IPS DF 6.9 (cell line): ENCODE measurements at places on chromosomes 13 and 19.

DNA sequence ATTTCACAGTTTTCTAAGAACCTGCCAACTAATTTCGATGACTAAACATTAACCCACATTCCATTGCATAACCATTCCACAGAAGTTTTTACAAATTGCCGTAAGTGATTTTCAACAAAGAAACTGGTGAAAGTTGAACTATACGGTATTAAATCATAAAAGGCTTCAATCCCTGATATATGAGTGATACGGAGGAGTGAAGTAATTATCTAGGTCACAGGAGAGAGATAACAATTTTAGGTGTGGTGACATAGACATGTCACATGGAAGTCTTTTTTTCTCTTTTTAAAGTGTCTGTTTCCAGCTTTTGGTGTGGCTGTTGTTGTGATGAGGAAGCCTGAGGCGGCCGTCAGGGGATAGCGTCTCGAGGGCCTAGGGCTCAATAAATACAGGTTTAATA lies 29.4 kb downstream of the TBC1D4 start:
- DNase-seq = no peak

GRCh38 chr13:39734952-39735351 lies 79.5 kb downstream of the COG6 start:
- no peak for DNase-seq

GRCh38 chr19:863315-863620 lies 3.8 kb downstream of the CFD start:
- DNase-seq = no peak

- no peak for DNase-seq
Observed at GRCh38 chr19:13906521-13906904, 512 bp downstream of the CC2D1A start.

DNA sequence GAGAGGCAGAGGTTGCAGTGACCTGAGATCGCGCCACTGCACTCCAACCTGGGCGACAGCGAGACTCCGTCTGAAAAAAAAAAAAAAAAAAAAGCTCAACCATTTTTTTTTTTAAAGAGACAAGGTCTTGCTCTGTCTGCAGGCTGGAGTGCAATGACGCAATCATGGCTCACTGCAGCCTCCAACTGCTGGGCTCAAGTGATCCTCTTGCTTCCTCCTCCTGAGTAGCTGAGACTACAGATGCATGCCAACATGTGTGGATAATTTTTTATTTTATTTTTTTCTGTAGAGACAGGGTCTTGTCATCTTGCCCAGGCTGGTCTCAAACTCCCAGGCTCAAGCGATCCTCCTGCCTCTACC lies 10.3 kb downstream of the EHD2 start:
- no peak for DNase-seq

- DNase-seq = no peak
Observed at GRCh38 chr13:42331009-42331408, 59.1 kb downstream of the AKAP11 start.

DNA sequence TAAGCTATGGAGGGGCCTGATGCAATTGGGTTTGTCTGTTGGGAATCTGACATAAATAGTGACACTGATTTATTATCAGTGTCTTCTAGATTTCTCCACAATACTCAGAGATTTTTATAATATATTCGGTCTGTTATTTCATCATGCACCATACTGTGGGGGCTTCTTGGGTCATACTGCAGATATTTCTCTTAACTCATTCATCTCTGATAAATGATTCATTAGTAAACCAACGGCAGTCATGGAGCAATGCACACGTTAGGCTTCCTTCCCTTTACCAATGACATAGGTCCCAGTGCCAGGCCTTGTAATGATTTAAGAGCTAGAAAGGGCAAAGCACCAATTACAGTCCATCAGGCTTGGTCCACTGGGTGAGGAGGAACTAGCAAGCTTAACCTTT lies 53.6 kb downstream of the FAM216B start:
- no peak for DNase-seq

DNA sequence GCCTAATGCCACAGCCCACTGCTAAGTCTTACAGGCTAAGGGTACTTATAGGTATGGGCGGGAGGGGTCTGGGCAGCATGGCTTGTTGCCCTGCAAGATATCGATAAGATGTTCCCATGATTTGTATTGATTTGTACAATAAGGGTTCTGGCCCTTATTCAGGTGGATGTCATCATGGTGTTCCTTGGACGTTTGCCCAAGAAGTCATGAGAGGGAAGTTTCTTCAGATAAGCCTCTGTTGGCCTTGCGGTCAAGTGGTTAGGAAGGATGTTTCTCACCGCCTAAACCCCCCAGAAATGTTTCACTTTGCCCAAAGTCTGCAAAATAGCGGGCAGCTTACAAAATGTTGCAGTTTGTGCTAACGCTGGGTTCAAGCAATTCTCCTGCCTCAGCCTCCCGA lies 7.3 kb downstream of the PARP4 start:
- no peak for DNase-seq

DNA sequence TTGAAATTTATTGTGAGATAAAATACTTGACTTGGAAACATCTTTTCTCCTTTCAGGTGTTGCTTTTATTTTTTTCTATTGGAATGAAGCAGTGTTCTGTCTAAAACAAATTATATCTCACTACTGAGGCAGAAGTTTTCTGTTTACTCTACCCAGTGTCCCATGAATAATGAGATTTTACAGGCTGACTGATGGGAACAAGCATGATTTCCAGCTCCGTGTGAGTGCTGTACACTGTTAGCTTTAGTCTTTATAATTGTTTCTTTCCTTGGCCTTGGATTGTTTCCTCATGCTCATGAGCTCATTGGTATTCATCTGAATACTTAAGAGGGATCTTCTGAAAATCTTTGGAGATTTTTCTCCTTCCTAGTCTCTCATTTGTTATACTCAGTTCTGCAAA lies 2049.5 kb upstream of the PRR20A start:
- DNase-seq = no peak

DNA sequence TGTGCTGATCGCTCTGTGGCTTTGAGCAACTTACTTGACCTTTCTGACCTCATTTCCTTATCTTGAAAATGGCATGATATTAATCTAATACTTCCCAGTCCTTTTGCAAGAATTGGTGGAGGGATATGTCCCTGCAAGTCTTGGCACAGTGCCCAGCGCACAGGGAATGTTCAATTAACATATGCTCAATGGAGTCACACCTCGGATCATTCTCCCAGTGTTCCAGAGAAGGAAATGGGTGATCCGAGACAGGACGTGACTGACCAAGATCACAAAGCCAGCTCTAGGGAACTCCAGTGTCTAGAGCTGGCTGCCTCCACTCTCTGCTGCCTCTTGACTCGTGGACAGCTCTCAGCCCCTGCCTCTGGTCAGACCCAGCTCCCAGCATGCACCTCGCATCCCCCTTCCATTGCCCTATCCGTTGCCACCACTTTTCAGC lies 3.6 kb downstream of the CDC42EP5 start:
- DNase-seq = no peak

- DNase-seq = no peak
Observed at GRCh38 chr13:71583581-71583980, 283.4 kb downstream of the DACH1 start.

DNA sequence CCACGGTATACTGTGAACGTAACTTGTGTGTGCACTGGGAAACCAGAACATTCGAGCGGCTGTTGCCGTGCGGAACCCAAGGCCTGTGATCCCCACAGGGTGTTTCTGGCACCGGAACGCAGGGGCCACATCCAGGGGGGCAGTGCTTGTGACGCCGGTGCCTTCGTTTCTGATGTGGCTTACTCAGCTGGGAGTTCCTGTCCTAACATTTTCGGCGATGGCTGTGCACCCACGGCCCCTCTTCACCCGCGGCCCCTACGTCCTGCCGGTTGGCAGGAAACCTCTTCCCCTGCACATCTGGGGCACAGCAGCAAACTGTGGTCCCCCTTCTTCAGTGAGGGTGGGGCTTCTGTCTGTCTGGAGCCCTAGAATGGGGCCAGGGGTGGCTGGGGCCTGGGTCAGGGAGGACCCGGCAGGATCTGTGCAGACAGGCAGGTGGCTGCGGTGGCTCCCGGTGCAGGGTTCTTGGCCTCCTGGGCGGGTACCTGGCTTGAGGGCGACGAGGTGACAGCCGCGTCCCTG lies 26.2 kb downstream of the CSNK1G2 start:
- no peak for DNase-seq

DNA sequence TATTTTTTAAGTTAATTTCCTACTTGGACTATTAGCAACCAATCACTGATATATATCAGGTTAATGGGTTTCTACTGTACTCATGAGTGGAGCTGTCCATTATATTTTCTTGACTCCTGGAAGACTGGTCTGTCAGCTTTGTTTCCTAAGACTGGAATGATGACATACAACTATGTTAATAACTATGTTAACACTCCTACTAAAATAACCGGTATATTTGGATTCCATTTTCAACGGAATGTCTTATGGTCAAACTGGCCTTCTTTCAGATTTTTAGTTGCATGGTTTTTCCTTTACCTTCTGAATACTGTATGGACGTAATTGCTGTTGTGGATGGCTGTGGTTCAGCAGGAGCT lies 45.8 kb upstream of the GPI start:
- no peak for DNase-seq

- DNase-seq = no peak
Observed at GRCh38 chr19:38588041-38588440, 29.7 kb downstream of the MAP4K1 start.

DNA sequence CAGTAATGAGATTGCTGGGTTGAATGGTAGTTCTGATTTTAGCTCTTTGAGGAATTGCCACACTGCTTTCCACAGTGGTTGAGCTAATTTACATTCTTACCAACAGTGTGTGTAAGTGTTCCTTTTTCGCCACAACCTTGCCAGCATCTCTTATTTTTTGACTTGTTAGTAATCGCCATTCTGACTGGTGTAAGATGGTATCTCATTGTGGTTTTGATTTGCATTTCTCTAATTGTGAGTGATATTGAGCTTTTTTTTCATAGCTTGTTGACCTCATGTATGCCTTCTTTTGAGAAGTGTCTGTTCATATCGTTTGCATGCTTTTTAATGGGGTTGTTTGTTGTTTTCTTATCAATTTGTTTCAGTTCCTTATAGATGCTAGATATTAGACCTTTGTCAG lies 245.0 kb downstream of the MTUS2 start:
- DNase-seq = no peak

GRCh38 chr13:32829269-32829668 lies 187.0 kb upstream of the KL start:
- no peak for DNase-seq

- DNase-seq = no peak
Observed at GRCh38 chr13:77390391-77390790, 63.5 kb upstream of the MYCBP2 start.

- DNase-seq = no peak
Observed at GRCh38 chr19:54325631-54326030, 12.7 kb upstream of the LILRA5 start.

- no peak for DNase-seq
Observed at GRCh38 chr19:6213266-6213595, 66.5 kb downstream of the MLLT1 start.

GRCh38 chr19:31594701-31595100 lies 245.5 kb upstream of the TSHZ3 start:
- DNase-seq = no peak

DNA sequence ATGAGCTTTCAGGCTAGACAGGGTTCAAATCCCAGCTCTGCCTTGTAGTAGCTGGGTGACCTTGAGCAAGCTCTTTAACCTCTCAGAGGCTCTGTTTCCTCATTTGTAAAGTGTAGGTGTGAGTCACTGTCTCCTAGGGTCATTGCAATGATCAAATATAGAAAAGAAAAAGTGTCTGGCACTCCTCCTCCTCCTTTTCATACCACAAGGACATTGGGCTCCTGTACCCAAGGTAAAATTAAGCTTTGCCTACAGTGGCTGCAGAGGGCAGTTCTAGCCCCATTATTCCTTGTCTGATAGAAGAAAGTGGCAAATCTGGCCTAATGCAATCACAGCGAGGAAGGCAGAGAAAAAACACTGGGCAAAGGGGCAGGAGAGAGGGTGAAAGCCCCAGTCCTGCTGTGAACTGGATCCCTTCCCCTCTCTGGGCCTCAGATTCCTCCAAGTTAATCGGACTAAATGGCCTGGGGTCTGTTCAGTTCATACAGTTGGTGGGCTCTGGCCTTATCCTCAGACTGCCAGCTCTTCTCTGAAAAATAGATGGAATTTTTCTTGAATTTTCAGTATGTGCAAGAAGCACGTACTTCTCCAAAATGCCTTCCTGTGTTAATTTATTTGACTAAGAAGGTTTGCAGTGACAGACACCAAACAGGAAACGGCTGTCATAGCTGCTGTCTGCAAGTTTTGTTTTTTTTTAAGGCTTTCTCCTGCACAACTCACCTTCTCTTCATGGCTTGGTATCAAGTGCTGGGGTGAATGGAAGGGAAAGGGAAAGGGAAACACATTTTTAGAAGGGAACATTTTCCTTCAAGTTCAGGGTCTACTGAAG lies 35.3 kb downstream of the RGCC start:
- no peak for DNase-seq

- DNase-seq = no peak
Observed at GRCh38 chr13:28744091-28744536, 25.3 kb upstream of the SLC46A3 start.

GRCh38 chr19:55118401-55118991 lies 1.1 kb upstream of the PPP1R12C start:
- peak; percentile 98 for DNase-seq

DNA sequence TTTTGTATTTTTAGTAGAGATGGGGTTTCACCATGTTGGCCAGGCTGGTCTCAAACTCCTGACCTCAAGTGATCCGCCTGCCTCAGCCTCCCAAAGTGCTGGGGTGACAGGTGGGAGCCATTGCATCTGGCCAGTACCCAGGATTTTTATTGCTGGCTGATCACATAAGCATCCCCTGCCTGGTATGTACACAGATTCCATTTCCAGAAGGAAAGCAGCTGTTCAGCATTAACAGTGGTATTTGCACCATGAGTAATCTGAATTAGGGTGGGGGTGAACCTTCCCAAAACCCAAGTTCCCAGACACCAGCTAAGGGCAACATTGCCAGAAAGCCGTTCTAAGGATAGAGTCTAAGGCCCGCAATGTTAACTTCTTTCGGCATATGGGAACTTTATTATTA lies 7.3 kb downstream of the ZNF555 start:
- DNase-seq = no peak

- no peak for DNase-seq
Observed at GRCh38 chr13:113612607-113613006, 28.1 kb downstream of the TFDP1 start.

- DNase-seq = no peak
Observed at GRCh38 chr13:66559093-66559492, 671.0 kb downstream of the PCDH9 start.
